ENCODE measurements at places on chromosomes 6 and 20.
A peak's percentile ranks its signal among the peaks of the same experiment; 100 is the strongest.

- no peak for DNase-seq
These were observed 54.3 kb downstream of the PDE7B start for GRCh38 chr6:135905604-135906300.

DNA sequence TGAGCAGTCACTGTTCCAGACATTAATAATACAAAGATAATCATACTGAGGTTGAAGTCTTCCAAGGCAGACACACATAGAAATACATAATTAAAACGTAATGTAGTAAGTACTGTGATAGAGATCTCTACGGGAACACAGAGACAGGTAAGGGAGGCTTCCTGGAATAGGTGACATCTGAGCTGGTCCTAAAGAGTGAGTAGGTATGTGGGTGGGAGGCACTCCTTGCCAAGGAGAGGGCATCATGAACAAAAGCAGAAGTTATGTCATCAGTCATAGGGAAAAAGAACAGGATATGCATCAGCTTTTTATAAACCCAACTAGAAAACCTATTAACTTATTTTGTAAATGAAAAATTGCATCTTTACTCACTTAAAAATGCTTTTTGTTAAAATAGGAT is 110.0 kb downstream of the MAP7 start:
- peak; percentile 8 for DNase-seq

- peak; percentile 59 for DNase-seq
These were observed 34.4 kb upstream of the MRPS10 start for GRCh38 chr6:42251911-42252637.

- DNase-seq, result no peak
These were observed 36.8 kb downstream of the BCAS4 start for GRCh38 chr20:50831622-50832021.

Data from hematopoietic multipotent progenitor cell treated with erythropoietin and hydrocortisone succinate and interleukin-3 and kit ligand, for 4 days (in vitro differentiated cells).